ENCODE measurements at places on chromosomes 3 and 15.

DNA sequence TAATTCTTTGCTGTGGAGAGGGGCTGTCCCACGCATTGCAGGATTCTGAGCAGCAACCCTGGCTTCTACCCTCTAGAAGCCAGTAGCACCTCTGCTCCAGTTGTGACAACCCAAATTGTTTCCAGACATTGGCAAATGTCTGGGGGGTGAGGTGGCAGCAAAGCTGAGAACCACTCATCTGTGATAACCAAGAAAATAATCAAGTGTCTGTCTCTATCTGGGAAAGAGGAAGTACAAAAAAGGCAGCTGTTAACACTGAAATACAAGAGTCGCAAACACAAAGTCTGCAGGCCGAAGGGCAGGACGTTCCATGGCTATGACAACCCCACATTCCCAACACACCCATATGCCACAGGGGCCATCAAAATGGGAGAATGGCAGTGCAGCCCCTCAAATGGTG is 42.2 kb upstream of the GNB5 start:
- DNase-seq, result no peak

GRCh38 chr3:32303399-32303747 is 64.9 kb downstream of the CMTM8 start:
- no peak for DNase-seq

DNA sequence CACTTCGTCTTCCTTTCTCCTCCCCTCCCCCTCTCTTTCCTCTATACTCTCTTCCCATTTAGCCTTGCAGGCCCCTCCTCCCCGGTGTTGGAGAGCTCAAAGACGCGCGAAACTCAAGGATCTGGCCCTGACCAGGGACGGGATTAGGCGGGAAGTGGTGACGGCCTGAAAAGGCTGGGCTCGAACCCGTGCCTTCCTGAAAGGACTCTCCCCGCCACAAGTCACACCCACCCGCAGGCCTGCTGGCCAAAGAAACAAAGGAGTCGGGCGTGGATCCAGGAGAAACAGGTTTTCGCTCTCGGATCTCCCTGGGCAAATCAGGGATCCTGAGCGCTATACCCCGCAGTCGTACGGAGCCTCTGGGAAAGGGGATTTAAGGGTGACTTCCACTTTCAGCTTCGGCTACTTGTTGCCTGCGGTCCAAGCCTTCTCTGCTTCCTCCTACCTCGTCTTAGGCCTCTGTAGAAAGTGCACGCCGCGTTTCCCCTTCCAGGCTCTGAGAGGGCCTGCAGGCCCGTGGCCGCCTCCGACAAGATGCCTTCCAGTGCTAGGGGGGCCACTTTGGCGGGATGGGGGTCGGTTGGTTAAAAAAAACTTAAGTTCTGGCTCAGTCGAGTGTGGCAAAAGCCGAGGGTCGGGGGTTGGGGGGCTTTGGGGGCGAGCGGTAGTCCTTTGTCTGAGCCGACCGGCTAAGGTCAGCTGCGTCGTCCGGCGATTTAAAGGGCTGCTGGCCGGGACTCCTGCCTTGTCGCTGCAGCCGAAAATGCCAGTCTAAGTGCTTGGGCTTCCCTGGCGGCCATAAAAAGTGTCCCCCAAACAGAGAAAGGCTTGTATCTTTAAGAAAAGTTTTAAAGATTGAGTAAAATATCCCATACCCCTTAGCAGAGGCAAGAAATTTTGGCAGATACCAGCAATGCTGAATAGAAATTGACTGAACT is 8.2 kb downstream of the ZIC4 start:
- no peak for DNase-seq

GRCh38 chr3:119630128-119630879 is 30.1 kb downstream of the POPDC2 start:
- DNase-seq, result no peak

GRCh38 chr3:113541519-113541918 is 9.2 kb downstream of the SIDT1 start:
- DNase-seq, result no peak

- no peak for DNase-seq
Observed at GRCh38 chr3:127750226-127751031, 71.9 kb downstream of the MGLL start.

DNA sequence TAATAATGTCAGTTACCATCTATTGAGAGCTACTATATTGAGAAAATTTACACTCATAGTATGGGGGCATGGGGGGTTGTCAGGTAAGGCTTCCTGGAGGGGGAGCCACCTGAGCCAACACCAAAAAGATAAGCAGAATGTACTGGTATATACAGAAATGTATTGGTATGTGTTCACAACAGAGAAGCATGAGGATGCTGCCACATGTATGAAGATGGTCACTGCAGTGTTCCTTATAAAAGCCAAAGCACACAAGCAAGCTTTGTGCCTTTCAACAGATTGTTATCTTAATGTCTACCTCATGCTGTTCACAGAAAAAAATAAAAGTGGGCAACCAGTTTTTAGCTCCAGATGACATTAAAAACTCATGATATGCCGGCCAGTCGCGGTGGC is 149.0 kb downstream of the MAGI1 start:
- DNase-seq, result no peak

- no peak for DNase-seq
Observed at GRCh38 chr3:123870033-123870432, 14.1 kb downstream of the MYLK start.

DNA sequence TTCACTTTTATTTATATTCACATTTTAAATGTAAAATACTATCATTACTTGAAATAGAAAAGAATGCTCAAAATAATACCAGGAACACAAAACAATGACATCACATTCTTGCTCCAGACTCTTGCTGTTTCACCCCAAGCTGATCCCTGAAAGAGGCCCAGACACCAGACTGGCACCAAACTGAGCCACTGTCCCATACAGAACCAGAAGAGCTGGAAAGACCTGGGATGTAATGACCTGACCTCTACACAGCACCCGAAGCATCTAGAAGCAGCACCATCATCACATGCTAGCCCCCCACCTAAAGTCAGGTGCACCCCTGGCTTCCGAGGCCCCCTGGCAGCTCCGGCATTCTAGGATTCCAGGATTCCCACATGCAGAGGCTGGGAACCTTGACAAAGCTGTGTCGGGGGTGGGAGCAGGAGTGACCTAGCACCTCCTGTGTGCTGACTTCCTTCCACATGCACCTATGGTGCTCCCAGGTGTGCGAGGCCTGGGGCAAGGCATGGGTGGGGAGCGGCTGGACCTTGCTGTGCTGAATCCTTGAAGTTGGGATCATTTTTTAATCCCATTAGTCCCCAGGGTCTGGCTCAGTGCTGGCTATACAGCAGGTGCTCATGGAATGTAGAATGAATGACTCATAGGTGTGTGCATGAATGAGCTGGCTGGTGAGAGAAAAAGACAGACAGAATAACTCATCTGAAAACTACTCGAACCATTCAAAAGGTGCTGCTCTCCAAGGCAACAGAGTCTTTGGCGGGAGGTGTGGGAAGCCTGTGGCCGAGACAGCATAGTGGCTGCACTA is 144.7 kb upstream of the IQSEC1 start:
- no peak for DNase-seq

DNA sequence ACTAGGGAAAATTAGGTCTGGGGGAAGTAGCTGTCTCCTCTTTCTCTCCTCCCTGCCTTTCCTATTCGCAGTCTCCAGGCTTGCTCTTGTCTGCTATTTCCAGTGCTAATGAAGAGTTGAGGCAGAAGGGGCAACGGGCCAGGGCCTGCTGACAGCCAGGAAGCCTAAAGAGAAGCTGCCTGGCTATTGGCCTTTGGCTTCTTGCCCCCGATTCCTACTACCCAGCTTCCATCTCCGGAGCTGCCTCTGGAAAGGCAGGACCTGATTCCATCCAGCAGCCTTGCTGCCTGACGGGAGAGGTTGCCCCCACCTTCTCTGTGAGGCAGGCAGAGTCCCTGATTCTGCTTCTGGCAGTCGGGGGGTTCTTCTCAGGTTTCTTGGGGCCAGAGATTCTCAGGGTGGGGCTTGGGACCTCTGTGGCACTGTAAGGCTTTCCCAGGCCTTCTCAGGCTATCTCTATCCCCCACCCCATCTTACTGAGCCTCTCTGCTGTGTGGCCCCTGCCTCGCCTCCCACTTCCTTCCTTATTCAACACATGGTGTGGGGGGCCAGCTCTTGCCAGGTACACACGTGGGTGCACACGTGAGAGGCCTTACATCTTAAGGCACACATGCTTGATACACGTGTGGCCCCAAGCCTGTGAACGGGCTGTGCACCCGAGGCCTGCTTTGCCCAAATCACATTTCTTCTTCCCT is 18.2 kb upstream of the JMJD7 start:
- DNase-seq, result no peak

DNA sequence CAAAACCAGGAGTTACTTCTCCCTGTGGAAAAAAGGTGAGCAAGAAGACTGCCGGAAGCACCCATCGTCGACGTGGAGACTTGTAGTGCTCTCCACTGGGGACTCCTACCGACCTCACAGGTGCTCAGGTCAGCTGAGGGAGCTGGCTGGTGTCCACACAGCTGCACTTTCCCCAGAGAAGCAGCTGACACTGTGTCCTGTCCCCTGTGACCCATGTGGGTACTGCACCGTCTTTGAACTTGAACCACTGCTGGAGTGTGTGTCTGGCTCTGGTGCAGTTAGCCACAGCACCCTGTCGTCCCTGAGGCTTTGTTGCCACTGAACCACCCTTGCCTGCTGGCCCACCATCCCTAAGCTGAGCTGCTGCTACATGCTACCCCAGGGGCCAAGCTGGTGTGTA is 270.8 kb downstream of the CACNA2D3 start:
- DNase-seq, result no peak

GRCh38 chr3:159884661-159885402 is 103.8 kb upstream of the IL12A start:
- no peak for DNase-seq

DNA sequence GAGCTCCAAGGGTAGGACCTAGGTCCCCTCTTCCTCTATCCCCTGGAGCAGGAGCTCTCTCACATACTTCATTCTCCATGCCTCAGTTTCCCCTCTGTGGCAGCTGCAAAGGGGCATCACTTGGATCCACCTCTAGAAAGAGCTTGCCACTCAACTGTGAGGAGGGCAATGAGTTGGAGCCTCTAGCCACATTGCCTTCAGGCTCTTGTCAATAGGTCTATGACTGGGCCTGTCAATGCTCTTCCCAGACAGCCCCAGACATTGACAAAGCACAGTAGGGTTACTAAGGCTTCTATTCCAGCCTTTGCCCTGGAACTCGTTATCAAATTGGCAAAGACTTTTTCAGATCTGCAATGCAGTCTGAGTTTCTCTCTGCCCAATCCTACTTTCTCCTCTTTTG is 4.4 kb upstream of the VIPR1 start:
- DNase-seq, result no peak

DNA sequence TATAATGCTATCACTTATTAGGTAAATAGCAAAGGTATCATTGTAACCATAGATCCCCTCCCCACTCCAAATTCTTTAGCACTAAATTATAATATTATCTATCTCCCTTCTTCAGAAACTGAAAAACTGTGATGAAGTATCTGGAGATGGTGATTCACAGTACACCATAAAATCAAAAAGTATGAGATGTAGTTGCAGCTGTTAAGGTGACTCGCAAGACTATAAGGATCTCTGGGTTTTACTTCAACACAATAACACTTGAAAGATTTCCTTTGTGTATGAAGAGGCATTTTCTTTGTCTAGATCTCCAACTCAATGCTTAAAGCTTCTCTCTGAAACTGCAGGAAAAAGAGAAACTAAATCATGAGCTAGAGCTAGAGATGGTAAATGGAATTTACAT is 46.9 kb downstream of the IFT57 start:
- DNase-seq, result no peak

DNA sequence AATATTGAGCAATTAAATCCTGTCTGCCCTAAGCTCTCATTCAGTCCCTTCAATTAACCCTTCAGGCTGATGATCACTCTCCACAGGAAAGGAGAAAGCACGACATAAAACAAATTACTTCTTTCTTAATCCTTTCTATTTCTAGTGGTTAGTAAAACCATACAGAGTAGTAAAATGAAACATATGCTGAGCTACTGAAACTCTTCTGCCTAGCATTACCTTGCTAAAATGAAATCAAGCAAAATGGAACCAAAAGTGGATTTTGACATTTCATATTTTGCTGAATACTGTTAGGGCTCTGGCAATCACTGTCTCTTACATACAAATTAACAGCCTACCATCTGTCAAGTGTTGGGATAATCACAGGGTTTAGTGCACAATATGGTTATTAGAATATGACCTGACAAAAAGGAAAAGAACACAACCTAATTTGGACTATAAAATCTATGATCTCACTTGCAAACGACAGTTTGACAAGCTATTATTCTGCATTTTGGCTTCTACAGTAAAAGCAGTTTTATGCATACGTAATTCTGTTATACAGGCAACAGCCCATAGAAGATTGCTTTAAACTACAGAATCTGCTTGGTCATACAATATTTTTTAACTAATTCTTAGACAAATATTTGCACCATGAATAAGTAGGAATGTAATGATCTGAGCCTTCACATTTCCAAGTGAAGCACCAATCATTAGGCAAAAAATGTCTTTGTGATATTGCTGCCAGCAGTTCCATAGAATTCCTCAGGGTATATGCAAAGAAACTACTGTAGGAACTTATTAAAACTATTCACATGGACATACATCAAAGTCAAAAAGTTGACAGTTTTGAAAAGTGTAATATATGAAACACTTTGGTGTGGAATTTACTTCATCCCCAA is 105.0 kb downstream of the FHIT start:
- no peak for DNase-seq

DNA sequence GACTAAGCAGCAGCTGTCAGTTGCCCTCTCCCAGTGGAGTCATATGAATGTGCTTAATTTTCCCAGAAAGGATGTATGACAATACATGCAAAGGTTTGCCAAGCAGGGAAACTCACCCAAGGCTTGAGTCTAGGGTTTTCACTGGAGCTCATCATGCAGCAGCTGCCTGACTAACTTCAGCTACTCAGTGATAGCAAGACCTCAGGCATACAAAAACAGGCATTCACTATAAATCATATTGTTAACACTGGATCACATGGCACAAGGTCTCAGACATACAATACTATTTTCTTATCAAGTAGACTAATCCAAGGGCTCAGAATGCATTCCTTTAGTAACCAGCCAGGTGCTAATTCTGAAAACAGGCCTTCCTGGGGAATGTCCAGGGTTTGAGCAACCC is 85.0 kb upstream of the STAC start:
- no peak for DNase-seq

- no peak for DNase-seq
Observed at GRCh38 chr3:10364806-10365205, 43.9 kb upstream of the SEC13 start.

DNA sequence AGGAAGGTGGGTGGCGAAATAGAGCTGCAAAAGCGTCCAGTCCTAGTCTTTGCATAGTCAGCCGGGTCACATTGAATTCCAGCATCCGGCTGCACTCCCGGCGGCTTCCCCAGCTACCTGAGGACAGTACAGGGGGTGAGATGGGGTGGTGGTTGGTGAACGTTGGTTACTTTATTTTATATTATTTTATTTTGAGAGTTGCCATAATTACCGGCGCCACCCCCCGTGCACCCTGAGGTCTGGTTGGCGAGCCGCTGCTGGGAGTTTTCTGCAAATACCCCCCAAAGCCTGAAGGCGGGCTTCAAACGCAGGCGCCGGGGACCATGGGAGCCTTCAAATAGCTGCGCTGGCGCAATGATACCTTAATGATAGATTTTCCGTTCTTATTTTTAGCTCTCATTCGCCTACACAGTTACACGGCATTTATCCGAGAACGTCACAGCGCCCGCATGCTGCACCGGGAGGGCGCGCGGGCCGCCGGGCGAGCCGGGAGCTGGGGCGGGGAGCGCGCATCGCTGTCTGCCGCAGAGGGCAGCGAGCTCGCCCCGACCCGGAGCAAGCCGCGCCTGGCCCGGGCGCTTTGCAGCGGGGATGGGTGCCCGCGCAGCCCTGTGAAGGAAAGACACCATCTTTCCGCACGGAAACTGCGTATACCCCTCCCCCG is 756 bp upstream of the RASGRF1 start:
- no peak for DNase-seq

- no peak for DNase-seq
Observed at GRCh38 chr3:133901847-133902246, 6.2 kb upstream of the RAB6B start.

- no peak for DNase-seq
Observed at GRCh38 chr3:129357616-129358015, 70.8 kb downstream of the EFCAB12 start.
